ENCODE measurements at places on chromosomes 13 and 19. TPM values are rescaled to one million over a fixed set of nuclear protein-coding genes. Genes with fewer than 3 reads are reported as not detected.

Gene PCDH20
- total RNA-seq: 2.8 TPM

DNA sequence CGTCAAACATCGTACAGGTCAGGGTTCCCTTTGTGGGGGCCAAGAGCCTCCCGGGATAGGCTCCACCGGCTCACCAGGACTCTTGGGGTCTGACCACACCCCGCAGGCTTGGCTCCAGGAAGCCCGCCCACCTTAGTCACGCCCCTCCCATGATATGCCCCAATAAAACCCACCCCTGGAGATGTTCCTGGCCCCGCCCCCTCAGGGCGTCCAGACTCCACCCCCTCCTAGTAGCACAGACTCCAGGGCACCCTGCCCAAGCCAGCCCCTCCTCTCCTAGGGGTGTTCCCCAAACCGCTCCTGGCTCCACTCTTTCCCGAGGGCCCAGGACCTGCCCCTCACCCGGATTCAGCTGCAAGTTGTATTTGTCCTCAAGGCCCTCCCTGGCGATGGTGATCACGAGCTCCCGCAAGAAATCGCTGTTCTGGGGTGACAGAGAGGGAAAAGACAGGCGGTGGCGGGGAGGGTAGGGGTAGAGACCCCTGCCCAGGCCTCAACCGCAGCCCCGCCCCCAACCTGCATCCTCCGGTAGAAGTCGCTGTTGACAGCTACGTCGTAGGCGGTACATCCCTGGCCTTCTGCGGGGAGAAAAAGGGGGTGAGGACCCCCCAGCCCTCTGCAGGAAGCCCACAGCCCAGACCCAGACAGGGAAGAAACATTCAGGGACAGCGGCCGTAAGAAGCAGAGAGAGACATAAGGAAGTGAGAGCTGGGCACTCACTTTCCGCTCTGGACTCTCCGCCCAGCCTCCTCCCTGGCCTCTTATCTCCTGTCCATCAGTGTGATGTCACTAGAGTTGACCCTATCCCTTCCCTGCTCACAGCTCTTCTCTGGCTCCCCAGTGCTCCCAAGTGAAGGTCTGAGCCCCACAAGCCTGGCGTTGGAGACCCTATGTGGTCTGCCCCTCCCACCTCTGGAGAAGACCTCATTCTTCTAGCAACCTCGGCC is 3.9 kb downstream of the PIH1D1 start:
- peak; percentile 97 for DNase-seq

Gene GRIK5
- total RNA-seq: 42.5 TPM

DNA sequence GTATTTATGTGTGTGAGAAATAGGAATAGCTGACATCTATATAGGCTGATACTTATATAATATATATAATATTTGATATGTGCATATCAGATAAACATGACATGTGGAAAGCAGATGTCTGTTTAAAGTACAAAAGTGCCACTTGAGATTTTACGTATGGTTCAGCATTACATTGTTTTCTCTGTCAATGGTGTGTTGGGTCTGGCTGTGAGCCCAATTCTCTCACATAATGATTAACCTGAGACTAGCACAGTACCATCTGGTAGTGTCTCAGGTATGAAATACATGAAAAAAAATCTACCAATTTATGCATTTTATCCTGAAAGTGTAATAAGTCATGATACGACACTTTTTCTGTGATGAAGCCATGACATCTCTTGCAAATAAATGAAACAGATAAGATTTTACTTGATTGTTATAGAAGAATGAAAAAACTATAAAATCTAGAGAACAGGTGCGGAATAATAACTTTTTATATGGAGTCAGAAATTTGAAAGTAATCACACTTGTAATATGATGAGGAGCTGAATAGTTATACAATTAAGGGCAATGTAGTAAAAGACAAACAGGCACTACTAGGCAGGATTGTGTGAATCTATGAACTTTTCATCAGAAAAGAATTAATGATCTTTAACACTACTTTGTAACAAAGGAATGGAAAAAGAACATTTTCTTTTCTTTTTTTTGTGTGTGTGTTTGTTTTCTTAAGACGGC is 1405.0 kb downstream of the OLFM4 start:
- no peak for DNase-seq

DNA sequence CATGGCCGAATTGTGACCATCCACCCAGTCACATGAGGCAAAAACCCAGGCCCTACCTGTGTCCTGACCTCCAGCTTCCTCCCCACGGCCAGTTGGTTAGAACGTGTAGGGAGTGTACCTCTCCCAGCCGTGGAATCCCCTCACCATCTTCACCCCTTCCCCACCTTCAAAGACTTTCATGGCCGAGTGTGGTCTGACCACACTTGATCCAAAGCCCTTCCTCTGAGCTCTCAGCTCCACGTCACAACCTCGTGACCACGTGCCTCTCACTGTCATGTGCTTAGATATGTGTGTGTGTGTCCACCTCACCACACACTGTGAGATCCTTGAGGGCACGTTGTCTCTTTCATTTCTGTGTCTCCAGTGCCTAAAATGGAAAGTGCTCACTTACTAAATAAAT is 48.6 kb upstream of the UBE2L5 start:
- DNase-seq: no peak

DNA sequence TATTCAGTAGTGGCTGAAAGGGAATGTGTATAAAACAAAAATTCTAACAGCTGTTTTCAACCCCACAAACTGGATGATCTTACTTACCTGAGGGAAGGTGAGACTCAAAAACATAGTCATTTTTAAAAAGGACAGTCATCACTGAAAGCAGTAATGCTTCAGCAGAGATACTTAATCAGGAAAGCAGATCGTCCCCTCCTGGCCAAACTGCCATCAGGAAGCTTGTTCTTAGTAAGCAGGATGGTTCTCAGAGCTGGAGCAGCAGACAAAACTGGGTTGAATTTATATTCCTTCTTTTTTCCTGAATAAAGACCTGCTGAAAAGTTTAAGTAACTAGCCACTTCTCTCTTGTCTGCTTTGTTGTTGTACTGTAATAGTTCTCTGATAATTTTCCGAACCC is 1156.5 kb downstream of the OLFM4 start:
- peak; percentile 32 for DNase-seq

DNA sequence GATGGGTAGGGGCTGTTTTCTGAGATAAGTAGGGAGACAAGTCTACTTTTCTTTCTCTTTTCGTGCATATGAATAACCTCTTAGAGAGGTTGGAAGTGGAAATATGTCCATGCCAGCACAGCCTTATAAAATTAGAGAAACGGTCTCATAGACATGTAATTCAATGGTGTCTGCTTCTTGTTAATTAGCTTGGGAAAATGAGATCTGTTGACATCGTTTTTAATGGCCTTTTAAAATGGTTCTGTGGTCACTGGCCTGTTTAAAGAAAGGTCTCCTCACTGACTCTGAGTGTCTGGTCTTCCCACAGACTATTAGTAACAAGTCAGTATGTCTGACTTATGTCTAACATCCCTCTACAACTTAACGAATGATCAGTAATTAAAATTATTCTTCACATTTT is 487.1 kb downstream of the SLITRK6 start:
- DNase-seq: no peak

Gene RFX1
- 11.8 TPM for total RNA-seq

Gene FAM124A
- 84.1 TPM for total RNA-seq

Gene ZNF135
- 9.8 TPM for total RNA-seq

- no peak for DNase-seq
Observed at GRCh38 chr13:66780814-66781213, 449.3 kb downstream of the PCDH9 start.

DNA sequence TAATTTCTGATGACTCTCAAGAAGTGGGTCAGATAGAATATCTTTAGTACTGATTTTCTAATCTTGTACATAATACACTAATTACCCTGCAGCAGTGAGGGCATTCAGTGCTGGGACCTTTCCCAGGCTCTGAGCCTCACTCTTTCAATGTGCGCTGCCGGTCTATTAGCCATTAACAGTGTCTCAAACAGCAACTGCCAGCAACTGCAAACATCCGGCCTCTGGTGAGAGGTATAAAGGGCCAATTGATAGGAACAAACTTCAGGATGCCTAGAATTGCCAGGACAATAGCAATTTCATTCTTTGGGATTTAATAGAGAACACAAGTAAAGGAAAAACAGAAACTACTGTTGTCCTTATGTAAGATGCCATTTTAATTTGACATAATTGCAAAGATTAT is 604.4 kb upstream of the SPRY2 start:
- peak; percentile 79 for DNase-seq

Gene SMAD9
- 1.3 TPM for total RNA-seq

Gene PEX11G
- total RNA-seq: 2.2 TPM

- no peak for DNase-seq
Observed at GRCh38 chr13:77946522-77946921, 27.9 kb upstream of the EDNRB start.

DNA sequence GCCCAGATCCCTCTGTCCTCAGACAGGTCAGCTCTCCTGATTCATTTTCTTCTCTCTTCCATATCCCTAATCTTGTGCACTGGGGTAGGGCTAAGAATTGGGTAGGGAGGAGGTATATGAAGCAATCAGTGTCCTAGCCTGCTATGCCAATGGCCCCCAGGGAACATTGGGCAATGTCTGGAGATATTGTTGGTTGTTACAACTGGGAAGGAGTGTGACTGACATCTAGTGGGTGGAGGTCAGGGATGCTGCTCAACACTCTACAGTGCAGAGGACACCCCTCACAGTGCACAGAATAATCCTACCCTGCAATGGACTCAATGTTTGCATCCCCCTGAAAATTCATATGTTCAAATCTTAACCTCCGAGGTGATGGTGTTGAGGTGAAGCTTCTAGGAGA is 57.5 kb downstream of the CPAMD8 start:
- DNase-seq: peak; percentile 28

DNA sequence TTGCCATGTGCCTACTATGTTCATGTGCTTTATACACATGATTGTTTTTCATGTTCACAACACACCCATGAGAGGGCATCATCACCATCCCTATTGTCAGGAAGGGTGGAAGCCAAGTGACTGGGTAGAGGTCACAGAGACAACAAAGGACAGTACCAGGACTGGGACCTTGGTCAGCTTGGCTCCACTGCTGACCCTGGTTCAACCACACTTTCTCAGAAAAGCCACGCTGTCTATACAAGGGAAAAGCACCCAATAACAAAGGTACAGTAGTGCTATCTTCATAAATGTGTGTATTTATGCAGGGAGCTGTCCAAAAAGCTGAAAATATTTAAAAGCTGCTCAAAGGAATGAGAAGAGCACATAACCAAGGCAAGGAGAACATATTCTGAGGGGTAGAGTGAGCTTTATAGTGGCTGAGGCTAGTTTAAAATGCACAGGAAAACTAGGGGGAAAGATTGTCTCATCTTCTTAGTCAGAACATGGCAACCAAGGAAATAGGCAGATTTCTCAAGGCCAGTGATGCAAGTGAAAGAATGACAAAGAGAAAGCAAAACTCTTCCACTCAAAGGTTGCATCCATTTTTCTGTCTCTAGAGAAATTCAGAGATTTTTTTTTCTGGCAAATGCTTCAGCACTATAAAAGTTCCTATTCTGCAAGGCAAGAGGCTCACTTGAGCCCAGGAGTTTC is 415.0 kb downstream of the FOXO1 start:
- DNase-seq: no peak

DNA sequence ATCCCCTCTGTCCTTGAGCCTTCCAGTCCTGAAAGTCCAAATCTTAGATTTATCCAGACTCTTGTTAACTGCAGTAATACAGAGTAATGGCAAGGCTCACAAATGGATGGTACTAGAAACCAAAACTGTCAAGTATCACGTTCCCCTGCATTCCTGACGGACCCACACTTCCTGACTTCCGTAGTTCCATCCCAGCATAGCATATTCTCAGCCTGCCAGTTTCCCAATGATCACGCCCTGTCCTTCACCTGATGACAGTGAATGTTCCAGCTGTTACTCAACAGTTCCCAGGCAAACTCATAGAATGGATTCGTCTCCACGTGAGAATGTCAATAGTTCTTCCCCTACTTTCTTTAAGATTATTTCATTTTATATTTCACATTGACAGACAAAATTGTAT is 33.6 kb downstream of the SLC7A1 start:
- peak; percentile 34 for DNase-seq

DNA sequence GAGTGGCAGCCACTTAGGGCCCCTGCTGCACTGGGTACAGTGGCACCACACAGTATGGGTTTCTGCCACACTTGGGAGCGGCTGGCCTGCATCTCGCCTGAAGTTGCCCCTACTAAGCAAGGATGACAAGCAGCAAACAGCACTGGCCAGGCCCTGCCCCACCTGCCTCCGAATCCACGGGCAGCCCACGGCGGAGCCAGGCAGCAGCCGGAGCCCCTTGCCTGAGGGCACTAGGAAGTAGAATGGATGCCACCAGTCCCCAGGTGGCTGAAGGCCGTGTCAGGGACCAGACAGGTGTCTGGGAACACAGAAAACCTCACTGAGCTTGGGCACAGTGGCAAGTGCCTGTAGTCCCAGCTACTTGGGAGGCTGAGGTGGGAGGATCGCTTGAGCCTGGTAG is 19.4 kb downstream of the MLLT1 start:
- DNase-seq: no peak

DNA sequence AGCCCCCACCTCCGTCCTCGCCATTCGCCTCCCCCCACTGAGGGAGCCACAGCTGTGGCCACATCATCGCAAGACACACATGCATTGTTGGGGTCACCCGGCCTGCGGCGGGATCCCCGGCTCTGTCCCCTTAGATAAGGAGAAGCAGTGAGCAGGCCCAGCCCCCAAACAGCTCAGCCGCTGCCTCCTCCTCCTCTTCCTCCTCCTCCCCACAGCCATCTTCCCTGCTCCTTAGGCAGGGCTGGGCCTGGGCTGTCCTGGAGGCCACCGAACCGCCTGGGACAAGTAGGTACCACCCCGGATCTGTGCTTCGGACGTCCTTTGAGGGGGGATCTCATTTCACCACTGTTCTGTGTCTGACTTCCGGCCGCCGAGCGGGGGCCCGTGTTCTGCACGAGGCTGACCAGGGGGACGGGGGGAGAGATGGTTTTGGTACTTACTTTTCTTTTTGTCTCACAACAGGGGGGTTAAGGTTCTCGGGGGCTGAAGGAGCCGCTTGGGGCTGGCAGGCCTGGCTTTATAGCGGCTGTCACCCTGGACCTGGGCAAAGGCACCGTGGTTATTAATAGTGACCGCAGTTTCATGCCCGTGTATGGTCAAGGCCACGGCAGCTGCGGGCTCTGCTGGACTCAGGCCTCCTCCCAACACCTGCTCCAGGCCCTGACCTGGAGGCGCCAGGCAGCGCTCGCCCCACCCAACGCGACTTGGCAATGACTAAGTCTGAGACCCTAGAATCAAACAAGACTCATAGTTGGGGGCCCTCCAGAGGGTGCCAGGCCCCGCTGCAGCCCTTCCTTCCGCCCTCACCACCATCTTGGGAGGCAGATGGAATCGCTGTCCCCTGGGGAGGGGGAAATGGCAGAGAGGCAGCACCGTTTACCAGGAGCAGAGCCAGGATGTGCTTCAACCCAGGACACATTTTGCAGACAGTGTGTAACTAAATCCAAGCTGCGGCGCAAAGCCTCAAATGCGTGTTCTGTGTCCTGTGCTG is 18.3 kb downstream of the NMRK2 start:
- no peak for DNase-seq

DNA sequence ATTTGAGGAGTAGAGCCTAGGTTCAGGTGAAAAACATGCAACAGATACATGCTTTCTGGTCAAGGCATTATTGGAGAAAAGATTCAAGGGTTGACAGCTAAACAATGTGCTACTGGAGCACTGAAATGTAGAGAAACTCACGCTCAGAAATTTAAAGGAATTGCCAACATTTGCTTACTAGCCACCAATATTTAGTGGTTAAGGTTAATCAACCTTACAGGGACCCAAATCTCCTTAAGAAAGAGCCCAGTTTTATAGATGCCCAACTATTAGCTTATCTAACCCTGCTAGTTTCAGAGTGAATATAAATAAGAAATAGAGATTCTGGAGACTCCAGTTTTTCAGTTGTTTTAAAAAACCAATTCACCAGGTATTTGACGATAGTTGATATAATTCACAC is 203.6 kb downstream of the DACH1 start:
- no peak for DNase-seq

Gene LAIR2
- total RNA-seq: not detected

Gene LPAR6
- total RNA-seq: 2.6 TPM
